ENCODE measurements at places on chromosomes 1 and 21.

GRCh38 chr21:28615276-28615675 lies 377.4 kb downstream of the LTN1 start:
- no peak for DNase-seq

DNA sequence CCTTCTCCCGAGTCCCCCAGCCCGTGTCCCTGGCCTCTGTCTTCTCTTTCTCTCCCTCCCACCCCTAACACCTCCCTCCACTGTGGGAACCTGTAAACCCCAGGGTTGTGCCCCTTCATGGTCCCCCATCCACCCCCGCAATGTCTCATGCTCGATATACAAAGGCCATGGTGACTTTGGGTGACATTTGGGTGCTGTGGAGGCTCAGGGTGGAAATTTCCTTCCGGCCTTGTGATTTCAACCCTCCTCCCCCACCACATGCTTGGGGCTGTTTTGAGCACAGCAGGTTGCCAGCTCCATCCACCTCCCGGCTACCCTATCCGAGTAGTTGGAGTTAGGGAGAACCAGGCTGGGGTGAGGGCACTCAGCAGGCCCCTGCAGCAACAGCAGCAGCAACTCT lies 25.7 kb upstream of the VPS13D start:
- DNase-seq = no peak

- no peak for DNase-seq
These were observed 4.6 kb upstream of the DDOST start for GRCh38 chr1:20665726-20666125.

DNA sequence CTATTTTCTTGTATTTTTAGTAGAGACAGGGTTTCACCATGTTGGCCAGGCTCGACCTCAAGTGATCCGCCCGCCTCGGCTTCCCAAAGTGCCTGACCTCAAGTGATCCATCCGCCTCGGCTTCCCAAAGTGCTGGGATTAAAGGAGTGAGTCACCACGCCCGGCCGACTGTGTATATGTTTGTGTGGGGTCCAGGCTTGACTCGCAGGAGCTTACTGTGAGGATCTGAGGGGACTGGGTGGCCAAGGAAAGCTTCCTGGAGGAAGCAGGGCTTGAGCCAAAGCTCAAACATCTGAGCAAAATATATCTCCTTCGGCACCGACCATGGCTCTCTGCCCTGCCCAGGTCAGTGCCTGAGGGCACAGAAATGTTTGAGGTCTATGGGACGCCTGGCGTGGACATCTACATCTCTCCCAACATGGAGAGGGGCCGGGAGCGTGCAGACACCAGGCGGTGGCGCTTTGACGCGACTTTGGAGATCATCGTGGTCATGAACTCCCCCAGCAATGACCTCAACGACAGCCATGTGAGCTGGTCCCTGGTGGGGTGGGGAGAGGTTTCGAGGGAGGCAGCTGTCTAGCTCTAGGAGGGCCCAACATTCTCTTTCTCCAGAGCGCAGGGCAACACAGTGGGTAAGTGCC lies 10.5 kb downstream of the PADI3 start:
- no peak for DNase-seq

DNA sequence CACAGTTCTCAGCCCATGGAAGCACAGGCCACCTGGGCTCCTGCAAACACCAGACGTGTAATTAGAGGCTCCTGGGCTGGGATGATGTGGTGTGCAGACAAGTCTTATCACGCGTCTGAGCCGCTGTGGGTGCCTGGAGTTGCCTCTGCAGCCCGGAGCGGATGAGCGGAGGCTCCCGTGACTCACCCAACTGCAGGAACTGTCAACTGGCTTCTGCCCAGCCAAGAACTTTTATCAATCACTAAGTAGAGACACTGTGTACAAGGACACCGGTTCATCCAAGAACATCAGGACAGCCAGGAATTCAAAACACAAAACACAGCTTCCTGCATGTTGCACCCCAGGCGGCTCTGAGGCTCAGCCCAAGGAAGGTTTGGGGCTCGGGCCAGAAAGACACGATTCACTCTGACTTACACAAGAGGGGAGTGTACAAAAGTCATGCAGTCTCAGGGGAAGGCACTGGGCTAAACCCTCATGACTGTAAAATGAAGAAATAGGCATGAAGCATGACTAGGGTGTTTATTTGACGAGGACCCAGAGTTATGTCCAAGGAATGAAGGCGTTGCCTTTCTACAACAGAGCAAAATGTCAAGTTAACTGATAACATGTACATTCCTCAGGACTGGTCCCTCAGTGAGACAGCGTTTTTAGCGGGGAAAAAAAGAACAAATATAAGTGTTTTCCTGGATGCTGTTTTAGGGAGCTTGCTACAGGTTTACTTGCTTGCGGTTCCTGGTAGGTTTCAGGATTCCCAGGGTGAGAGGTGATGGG lies 21.1 kb downstream of the ERRFI1 start:
- no peak for DNase-seq

All from natural killer cell treated with Interleukin-12 subunit alpha and Interleukin-12 subunit beta and Interleukin-15 and Interleukin-18, amount 100 ng/mL, for 72 hours (primary cell).